ENCODE measurements at places on chromosomes 11 and 22. TPM values are rescaled to one million over a fixed set of nuclear protein-coding genes. Genes with fewer than 3 reads are reported as not detected.

- no peak for DNase-seq
These were observed 10.0 kb upstream of the KCTD14 start for GRCh38 chr11:78033040-78033439.

DNA sequence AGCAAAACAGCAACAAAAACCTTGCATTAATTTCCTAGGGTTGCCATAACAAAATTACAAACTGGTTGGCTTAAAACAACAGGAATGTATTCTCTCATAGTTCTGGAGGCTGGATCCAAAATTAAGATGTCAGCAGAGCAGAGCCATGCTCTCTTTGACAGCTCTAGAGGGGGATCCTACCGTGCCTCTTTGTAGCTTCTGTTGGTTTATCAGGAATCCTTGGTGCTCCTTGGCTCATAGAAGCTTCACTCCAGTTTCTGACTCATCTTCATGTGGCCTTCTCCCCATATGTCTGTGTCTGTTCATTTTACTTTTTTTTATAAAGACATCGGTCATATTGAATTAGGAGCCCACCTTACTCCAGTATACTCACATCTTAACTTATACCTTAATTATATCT is 90.5 kb upstream of the POU2AF2 start:
- no peak for DNase-seq

TRIM49 gene
- not detected for total RNA-seq

GRCh38 chr11:117228091-117228490 is 3.8 kb downstream of the PCSK7 start:
- DNase-seq: no peak

DNA sequence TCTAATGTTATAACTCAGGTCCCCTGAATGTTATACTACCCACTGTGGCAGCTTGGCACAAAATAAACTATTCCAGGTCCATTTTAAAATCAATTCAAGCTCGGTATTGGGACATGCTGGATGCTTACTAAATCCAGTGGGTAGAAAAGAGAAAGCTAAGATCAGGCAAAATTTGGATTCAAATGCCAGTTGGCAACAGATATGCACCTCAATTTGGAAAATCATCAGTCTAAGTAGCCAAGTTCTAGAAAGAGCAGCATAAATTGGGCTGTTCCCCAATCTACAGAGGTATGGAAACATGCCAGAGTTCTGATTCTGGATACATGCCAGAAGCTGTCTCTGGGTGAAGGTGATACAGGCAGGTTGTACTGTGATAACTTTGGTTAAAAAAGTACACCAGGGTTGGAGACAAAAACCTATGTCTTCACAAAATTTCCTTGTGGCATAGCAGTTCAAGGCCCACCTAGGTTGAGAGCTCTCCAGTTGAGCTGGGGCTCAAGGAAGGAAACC is 427.8 kb downstream of the LRRC4C start:
- DNase-seq: no peak

GRCh38 chr11:102419181-102419580 is 33.4 kb downstream of the TMEM123 start:
- no peak for DNase-seq

DNA sequence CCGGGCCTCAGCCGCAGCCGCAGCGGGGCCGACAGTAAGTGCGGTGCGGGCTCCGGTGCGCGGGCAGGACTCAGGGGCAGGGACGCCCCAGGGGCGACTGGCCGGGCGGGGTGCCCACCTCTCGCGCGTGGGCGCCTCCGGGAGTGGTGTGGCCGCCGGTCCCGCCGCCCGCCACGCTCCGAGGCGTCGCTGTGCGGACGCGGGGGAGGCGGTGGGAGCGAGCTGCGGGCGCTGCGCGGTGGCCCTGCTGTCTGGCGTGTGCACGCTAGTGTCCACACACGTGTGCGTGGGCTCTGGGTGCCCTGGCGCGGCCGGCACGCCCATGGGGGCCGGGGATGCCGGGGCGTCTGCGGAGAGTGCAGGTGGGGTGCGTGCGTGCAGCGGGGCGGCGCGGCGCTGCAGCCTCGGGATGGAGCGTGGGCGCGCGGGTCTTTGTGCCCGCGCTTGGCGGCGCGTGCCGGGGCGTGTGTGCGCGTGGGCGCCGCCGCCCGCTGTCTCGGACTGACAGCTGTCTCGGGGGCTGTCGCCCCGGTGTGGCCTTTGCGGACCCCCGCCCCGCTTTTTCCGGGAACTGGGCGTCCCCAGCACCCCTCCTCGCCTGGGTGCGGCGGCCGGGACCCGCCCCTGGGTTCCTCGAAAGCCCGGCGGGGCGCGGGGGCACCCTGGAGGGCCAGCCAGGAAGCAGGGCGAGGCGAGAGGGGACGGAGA is 804 bp downstream of the KCNK4 start:
- DNase-seq: no peak

NLRP14 gene
- total RNA-seq: not detected

GRCh38 chr11:1064167-1064566 is 10.5 kb upstream of the MUC2 start:
- DNase-seq: no peak

DNA sequence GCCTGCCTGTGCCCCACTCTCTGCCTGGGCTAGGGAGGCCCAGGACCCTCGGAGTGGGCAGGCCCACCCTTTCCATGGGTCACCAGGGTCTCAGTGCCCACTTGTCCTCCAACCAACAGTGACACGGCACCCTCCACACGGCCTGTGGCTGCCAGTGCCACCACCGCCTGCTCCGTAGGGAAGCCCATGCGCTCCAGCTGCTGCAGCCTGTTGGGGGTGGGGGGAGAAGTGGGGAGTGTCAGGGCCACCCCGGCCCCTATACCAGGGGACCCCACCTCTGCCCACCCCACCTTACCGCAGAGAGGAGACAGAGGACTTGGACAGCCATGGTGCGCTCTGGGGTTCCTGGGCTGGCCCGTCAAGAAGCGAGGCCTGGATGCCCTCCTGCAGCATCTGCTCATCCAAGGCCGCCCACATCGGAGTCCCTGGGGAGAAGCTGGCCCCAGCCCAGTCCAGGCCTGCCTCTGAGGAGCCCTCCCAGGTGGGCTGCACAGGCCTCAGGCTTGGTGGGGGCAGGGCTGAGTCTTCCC is 7.7 kb downstream of the RHBDD3 start:
- DNase-seq: no peak

RIC3 gene
- total RNA-seq: 17.7 TPM

- no peak for DNase-seq
These were observed 16.4 kb upstream of the NEFH start for GRCh38 chr22:29463629-29464028.

DNA sequence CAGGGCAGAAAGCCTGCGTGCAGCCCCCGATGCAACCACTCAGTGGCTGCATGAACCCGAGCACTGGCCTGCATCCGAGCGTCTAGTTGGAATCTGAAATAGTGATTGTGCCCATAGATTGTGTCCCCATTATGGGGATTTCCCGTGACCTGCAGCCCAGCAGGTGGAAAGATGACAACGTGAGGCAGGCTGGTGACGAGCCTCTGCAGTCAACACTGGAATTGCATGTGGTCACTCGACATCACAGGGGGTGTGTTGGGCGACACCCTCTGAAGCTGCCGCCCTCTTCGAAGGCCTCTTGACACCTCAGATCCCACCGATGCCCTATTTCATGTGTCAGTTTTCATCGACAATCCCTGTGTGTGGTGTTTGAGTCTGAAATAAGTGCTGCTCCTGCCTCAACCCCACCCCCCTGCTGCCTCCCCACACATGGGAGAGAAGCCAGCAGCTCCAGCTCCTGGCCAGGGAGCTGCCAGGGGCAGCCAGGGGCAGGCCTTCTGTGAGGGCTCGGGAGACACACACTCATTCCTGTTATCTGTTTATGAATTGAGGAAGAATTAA is 172.0 kb upstream of the B3GAT1 start:
- peak; percentile 49 for DNase-seq

- DNase-seq: no peak
These were observed 13.8 kb downstream of the TOLLIP start for GRCh38 chr11:1295591-1295990.

GRCh38 chr22:25064894-25065560 is 112.5 kb downstream of the KIAA1671 start:
- no peak for DNase-seq

DNA sequence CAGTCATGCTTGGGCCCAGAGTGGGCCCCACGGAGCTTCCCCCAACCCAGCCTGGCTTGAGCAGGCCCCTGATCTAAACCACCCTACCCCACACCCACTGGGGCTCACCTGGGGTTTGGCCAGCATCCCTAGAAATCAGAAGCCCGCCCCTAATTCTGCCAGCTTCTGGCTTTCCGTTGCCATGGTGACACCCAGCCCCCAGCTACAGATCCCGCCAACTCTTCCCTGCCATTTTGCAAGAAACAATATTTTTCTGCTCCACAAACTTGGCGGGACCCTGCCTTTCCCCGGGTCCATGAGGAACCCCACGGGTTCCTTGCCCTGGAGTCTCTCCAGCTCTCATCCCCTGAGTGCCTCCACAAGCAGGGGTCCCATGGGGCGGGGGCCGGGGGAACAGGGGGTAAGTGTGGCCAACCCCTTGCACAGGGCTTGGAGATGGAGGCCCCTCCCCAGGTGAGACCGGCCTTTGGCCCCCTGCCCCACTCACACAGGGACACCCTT is 90.0 kb downstream of the CDKN1C start:
- peak; percentile 76 for DNase-seq

DNA sequence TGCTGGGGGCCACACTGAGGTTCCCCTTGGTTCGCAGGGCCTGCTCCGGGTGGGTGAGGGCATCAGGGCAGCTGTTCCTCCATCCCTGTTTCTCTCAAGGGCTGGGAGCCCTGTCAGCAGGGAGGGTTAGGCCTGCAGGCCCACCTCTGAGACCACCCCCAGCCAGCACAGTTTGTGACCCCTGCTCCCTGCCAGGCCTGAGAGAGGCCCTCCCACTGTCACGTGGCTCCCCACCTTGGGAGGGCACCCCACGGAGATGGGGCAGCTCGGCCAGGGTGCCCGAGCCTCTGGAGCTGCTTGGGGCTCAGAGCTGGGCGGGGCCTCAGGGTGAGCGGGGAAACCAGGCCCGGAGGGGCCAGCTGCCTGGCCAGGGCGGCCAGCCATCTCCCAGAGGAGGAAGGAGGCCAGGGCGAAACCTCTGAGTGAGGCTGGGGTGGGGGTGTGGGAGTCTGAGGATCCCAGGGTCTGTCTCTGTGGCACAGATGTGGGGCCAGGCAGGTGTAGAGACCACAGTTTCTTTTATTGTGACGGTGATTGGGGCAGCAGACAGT is 2.5 kb upstream of the INS start:
- no peak for DNase-seq

DNA sequence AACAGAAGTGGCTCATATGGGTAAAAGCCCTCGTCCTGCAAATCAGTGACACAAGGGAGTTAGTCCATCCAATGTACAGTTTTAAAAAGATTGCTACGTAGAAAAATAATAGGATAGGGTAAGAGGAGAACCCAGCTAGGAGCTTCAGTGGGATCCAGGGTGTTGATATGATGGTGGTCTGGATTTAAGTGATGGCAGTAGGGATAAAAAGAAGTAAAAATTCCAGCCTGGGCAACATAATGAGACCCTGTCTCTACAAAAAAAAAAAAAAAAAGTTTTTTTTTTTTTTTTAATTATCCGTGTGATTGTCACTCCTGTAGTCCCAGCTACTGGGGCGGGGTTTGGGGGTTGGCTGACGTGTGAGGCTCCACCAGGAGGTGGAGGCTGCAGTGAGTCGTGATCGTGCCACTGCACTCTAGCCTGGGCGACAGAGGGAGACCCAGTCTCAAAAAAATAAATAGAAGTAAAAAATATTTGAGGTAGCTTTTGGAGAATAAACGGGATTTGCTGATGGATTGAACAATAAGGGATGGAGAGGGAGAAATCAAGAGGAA is 7.0 kb upstream of the L3MBTL2 start:
- no peak for DNase-seq

DNA sequence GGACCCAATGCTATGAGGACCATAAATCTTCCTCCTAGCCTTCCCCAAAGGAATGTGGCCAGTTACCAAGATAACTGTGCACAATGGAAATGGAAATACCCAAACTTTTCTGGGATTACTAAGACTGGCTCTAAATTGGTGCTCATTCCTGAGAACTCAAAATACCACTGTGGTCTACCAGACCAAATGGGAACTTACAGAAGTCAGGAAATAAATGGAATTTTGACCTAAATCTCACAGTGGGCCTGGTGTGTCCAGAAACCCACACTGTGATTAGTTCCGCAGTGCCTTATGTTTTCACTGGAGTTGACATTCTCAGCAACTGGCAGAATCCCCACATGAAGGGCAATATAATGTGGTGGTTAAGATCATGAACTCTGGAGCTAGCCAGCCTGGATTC is 99.4 kb upstream of the ZC3H12C start:
- DNase-seq: no peak

GRCh38 chr11:109697140-109697843 is 275.3 kb downstream of the C11orf87 start:
- no peak for DNase-seq

GRCh38 chr11:102268985-102269470 is 48.3 kb upstream of the BIRC3 start:
- DNase-seq: no peak

- no peak for DNase-seq
These were observed 3.3 kb downstream of the PLEKHA7 start for GRCh38 chr11:17010851-17011420.

DNA sequence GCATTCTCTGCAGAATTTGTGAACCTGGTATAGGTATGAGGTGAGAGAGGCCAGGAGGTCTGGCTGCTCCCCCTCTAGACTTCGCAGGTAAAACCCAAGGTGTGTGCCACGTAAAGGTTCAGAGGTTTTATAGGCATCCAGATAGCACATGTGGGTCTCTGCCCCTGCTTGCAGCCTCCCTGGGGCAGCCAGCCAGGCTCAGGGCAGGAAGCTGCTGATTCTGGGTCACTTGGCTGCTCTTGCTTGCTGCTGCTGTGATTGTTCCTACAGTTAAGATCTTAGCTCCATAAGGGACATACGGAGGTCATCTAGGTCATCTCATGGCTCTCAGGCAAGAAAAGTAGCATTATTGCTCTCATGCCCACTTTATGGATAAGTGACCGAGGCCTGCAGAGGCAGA is 30.2 kb downstream of the ZBTB16 start:
- DNase-seq: no peak

PRR33 gene
- total RNA-seq: not detected

GRCh38 chr11:96168623-96169022 is 174.4 kb downstream of the MAML2 start:
- no peak for DNase-seq

GRCh38 chr22:29578462-29579200 is 2.3 kb downstream of the NIPSNAP1 start:
- no peak for DNase-seq

DNA sequence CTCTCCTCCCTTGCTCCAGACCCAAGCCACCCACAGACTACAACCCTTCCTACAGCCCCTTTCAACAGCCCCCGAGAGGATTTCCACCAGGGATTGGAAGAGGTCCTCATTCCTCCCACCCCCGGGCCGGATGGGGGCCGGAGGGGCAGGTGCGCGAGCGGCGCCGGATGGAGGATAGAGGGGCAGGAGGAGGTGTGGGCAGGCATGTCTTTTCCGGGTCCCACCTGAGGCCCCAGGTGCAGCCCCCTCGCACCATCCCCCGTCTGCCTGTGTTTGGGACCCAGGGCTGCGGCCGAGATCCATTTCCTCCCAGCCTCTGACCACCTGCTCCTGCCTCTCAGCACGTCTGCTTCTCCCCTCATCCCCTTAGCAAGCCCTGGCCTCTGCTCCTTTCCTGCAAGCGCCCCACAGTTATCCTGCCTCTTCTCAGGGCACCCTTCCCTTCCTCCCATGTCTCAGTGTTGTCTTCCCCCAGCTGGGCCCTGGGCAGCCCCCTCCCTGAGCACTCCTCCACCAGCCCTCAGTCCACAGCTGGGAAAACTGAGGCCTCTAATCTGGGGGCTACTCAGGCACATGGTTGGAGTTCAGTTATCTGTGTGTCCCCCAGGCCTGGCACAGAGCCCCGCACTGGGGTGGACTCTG is 19.3 kb upstream of the CBX7 start:
- DNase-seq: no peak

- no peak for DNase-seq
These were observed 56.2 kb downstream of the DENND5A start for GRCh38 chr11:9208726-9209501.
